Stimulated activated naive CD8-positive, alpha-beta T cell treated with anti-CD3 and anti-CD28 coated beads, Interleukin-15, amount 100 ng/mL, for 72 hours (primary cell): ENCODE measurements at places on chromosomes 13 and 19.
A peak's percentile ranks its signal among the peaks of the same experiment; 100 is the strongest.

DNA sequence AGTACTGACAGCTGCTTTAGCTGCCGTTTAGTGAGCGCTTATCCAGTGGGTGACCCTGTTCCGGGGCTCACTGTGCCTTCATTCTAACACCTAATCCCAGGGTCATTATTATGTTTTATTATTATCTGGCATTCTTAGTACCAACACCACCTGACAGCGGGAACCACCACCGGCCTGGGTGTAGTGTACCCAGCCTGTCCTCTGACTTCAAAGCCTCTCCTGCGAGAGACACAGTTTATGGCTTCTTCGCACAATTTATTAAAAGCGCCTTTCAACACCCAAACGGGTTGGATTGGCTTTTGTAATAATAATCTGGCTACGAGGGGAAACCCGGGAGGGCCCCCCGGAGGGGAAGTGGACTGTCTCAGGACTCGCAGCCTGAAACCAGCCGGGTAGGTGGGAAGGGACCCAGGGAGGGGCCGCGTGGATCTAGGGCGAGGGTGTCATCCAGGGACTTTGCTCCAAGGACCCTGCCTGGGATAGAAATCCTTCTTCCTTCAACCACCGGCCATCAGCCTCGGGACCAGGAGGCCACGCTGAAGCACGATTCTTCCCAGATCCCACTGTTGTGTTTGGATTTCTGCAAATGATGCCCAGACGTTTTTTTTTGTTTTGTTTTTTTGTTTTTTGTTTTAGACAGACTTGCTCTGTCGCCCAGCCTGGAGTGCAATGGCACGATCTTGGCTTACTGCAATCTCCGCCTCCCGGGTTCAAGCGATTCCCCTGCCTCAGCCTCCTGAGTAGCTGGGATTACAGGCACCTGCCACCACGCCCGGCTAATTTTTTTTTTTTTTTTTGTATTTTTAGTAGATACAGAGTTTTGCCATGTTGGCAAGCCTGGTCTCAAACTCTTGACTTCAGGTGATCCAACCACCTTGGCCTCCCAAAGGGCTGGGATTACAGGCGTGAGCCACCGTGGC is 1.6 kb upstream of the ZBTB7A start:
- DNase-seq: no peak

- no peak for DNase-seq
Observed at GRCh38 chr13:50107205-50107604, 92.0 kb downstream of the KCNRG start.

DNA sequence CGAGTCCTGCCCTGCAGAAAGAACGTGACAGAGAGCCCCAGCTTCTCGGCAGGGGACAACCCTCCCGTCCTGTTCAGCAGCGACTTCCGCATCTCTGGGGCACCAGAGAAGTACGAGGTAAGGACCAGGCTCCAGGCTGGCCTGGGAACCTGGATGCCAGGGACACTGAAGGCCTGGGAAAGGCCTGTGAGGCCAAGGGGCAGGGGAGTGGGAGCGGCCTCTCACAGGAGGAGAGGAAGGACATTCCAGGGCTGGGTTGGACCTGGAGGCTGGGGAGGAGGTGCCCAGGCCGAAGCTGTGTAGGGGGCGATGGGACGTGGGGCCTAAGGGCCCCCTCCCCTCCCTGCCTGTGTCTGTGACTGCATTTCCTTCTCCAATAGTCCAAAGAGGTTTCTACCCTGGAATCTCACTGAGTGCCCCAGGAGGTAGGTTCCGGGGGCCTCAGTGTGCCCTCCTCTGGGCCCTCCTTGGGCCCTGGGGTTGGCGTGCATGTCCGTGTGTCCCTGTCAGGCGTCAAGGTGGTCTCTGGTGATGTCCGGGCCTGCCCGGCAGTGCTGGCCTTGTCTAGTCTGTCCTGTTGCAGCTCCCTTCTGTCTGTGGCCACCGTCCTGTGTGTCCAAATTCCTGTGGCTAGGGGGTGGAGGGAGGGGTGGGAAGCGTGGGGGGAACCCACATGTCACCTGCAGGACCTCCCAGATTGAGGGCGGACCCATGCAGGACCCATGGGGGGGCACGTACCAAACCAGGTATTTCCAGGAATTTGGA is 16.9 kb upstream of the CD22 start:
- DNase-seq: no peak

- no peak for DNase-seq
Observed at GRCh38 chr19:1035998-1036621, 3.8 kb upstream of the ABCA7 start.

GRCh38 chr13:105290596-105290995 is 1244.9 kb downstream of the EFNB2 start:
- no peak for DNase-seq

- no peak for DNase-seq
Observed at GRCh38 chr19:47725759-47726401, 12.7 kb downstream of the EHD2 start.

- no peak for DNase-seq
Observed at GRCh38 chr13:112071723-112072533, 5.0 kb downstream of the SOX1 start.

- no peak for DNase-seq
Observed at GRCh38 chr19:46065486-46066071, 24.8 kb upstream of the IGFL4 start.

- DNase-seq: no peak
Observed at GRCh38 chr13:71661921-71662320, 205.1 kb downstream of the DACH1 start.

GRCh38 chr13:24491845-24492244 is 20.7 kb downstream of the PARP4 start:
- DNase-seq: no peak

DNA sequence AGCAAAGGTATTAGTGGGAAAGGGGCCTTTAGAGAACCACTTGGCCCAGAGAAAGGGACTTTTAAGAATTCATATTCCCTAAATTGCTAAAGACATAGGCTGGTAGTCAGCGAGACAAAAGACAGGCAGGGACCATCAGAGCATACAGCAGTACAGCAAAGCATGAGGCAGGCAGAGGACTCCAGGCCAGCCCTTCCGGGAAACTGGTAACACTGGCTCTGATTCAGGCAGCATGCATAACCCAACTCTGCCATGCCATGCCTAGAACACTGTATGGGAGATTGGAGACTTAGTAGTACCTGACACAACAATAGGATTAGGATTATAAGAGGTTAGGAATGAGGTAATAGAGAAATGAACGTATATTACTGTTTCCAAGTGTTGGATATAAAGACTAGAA is 34.9 kb downstream of the CAB39L start:
- no peak for DNase-seq

DNA sequence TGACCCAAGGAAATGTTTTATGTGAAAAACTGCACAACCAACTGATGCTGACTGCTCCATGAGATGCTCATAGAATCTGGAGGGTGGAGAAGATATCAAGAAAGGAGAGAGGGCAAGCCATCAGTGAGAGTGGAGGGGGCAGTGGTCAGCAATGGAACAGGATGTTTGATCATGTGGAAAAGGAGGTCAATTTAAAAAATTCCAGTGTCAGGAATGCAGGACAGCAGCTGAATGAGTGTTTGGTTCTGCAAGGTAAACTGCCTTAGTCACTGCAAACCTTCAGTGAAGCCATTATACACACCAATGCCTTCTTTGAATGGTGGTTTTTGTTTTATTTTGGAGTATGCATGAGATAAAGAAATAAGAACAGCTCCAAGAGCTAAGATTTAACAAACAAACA is 121.5 kb downstream of the FGF14 start:
- no peak for DNase-seq

DNA sequence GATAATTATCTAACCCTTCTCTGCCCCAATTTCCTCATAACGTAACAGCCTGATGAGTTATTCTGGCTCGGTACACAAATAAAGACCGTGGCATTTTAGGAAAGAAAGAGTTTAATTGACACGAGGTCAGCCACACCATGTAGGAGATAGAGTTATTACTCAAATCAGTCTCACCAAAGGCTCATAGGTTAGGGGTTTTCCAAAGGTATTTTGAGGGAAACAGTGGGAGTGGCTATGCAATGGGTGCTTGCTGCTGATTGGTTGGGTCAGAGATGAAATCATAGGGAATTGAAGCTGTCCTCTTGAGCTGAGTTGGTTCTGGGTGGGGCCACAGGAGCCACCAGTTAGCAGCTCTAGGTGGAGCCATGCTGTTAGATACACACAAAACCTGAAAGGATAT is 137.5 kb downstream of the FREM2 start:
- DNase-seq: peak; percentile 16

DNA sequence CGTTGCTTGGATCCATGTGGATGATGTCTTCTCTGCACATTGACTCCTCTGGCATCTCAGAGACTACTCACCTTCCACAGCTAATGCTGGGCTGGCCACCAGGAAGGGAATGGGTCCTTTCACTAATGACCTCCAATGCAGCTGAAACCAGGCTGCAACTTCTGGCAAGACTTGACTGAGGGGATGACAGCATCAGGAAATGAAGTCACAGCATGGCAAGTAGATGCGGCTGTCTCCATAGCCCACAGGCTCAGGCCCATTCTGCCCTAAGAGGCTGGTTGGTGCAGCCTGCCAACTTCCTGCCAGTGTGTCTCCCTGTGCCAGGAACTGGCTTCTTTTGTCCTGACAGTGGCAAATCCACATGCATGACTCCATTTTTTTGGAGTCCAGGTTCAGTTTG is 467.3 kb downstream of the TSHZ3 start:
- no peak for DNase-seq

DNA sequence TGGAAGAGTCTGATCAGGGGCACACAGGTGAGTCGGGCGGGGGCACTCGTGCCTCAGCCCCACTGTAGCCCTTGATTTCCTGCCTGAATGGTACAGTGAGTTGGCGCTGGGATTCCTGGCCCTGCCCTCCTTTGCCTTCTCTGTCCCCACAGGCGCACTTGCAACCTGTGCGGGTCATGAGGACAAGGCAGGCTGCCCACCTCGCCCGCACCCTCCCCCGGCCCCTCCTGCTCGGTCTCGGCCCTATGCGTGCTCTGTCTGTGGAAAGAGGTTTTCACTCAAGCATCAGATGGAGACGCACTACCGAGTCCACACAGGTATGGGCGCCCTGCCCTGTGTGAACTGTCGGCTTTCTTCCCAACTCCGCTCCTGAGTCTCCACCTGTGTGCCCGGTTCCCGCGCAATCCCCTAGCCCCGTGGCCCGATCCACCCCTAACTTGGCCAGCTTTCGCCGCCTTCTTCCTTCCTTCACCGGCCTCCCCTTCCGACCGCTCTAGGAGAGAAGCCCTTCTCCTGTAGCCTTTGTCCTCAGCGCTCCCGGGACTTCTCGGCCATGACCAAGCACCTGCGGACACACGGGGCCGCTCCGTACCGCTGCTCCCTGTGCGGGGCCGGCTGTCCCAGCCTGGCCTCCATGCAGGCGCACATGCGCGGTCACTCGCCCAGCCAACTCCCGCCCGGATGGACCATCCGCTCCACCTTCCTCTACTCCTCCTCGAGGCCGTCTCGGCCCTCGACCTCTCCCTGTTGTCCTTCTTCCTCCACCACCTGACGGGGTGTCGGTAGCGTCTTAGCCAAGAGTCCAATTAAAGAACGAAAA is 1.6 kb upstream of the KMT2B start:
- peak; percentile 25 for DNase-seq

GRCh38 chr19:3958836-3959765 is 11.8 kb downstream of the DAPK3 start:
- no peak for DNase-seq

- DNase-seq: no peak
Observed at GRCh38 chr13:78258304-78258703, 339.7 kb upstream of the EDNRB start.
